ENCODE measurements at places on chromosomes 7 and 10.

DNA sequence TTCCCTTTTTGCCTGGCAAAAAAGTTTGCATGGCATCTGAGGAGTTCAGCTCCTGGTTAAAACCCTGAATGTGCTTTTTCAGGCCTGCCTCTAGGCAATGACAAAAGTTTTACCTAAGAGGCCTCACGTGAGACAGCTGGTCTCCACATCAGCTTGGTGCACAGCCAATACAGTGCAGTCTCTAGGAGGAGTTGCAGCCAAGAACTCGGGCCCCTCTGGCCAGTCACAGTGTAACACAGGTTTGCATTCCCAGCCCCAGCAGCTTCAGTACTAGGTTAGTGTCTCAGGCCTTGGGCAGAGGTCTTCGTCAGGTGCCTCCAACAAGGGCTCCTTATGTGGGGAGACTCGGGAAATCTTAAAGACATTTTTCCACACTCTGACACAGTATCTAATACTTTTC, 771.7 kb downstream of the SORCS1 start:
- no peak for DNase-seq

DNA sequence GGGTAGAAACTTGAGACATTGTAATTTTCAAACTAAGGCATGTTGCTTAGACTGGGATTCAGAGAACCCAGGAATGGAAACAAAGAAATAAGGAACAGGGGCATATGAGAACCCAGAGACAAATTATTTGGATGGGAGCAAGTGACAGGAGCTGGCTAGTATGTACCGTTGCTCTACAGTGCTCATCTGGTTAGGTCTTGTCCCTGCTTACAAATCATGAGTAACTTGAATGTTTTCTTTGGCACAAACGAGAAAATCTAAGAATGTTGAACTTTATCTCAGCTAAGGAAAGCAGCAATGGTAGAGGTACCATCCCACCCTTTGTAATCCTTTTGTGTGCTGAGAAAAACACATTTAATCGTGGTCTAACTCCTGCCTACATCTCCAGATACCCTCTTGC, 116.0 kb upstream of the IMMP2L start:
- no peak for DNase-seq

- no peak for DNase-seq
These were observed 157.1 kb upstream of the AOAH start for GRCh38 chr7:36881233-36881874.

- no peak for DNase-seq
These were observed 4.2 kb upstream of the ARHGAP12 start for GRCh38 chr10:31932838-31933237.

GRCh38 chr10:508726-509125, 180.7 kb downstream of the DIP2C start:
- DNase-seq, result no peak

GRCh38 chr7:5553298-5553877, 129.8 kb upstream of the TNRC18 start:
- no peak for DNase-seq

All from activated T-helper 1 cell treated with anti-CD3 and anti-CD28 coated beads, Interleukin-2, amount 50 U/mL, for 16 hours (primary cell).